ENCODE measurements at places on chromosomes 2 and 18.
A peak's percentile ranks its signal among the peaks of the same experiment; 100 is the strongest.

DNA sequence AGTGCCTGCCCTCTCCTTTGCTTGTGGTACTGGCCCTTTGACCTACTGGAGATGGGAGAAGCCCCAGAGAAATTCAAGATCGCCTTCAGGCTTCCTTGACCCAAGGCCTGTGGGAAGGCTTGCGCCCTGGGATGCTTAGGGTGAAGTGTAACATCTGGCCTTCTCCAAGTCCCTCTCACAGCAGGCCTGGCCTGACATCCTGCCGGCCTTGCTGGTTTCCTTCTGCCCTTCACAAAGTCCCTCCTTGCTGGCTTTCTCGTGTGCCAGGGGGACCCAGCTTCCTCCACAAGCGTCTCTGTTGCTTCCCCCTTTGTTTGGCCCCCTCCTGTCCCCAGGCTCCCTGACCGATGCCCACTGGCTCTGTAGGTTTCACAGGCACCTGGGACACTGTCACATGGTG is 26.4 kb downstream of the TCF7L1 start:
- DNase-seq, result no peak

GRCh38 chr2:30368258-30368657 is 78.8 kb upstream of the LCLAT1 start:
- DNase-seq, result no peak

DNA sequence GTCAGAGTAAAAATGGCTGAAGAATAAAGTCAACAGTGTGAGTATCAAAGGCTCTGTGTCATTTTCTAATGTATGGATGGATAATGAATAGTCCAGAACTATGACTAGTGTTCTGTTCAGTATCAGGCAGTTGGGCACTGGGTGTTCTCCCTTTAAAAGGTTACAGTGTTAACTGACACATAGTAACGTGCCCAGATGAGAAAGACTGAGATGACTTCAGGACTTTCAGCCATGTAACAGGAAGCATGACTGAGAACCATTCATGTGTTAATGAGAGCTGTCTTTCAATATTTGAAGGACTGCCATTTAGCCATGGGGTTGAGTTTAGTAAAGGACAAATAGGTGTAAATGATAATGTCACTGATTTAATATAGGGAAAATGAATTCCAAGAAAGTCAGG is 187.1 kb downstream of the GULP1 start:
- DNase-seq, result no peak

DNA sequence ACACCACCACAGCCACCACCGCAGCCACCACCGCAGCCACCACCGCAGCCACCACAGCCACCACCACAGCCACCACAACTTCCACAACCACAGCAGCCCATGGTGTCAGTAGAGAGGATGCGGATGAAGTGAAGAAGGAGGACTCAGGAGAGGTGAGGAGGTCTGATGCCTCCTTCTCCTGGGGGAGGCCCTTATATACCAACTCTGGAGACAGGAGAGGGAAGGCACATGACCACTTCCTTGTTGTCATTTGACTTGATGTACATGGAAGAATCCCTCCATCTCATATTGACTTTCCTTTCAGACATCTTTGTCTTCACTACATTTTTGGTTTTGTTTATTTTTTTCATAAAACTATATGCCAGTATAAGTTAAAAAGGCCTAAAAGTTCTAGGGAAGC is at the start of gene SCYGR3:
Gene SCYGR3, minus strand, starts transcription at position 101 of the 400 bp plus-strand sequence. Its CDS starts 0 bp downstream, at position 101.
- DNase-seq, result no peak

DNA sequence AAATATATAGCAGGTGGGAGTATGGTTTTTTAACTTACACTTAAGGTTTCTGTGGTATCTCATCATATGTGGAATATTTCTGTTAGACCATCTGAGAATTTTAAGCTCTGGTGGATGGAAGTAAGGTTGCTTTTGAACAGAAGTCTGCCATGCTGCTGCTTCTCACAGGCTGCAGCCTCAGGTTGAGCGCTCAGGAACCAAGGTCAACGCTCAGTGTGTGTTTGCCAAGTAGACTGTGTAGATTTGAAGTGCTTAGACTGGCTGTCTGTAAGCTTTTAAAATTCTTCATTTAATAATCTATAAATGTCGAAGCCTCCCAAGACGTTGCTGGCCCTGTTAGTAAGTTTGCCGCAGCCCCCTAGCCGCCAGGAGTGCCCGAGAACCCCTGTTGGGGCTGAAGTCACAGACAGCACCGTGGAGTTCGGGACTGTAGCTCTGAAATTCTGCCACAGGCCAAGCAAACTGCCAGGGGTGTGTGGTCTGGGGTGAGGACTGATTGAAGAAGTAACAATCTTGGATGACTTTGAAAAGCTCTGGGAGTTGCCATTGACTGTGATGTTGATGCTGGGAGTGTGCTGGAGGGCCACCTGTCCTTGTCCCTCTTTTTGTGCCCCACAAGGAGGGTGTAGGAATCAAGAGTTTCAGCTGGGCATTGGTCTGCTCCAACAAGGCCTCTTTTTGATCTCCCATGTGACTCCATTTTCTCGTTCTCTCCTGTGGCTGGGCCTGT is 26.9 kb downstream of the INPP4A start:
- no peak for DNase-seq

- DNase-seq, result no peak
These were observed 3.1 kb upstream of the GPR17 start for GRCh38 chr2:127642706-127643438.

GRCh38 chr2:225614915-225615314 is 215.4 kb downstream of the NYAP2 start:
- DNase-seq, result no peak

DNA sequence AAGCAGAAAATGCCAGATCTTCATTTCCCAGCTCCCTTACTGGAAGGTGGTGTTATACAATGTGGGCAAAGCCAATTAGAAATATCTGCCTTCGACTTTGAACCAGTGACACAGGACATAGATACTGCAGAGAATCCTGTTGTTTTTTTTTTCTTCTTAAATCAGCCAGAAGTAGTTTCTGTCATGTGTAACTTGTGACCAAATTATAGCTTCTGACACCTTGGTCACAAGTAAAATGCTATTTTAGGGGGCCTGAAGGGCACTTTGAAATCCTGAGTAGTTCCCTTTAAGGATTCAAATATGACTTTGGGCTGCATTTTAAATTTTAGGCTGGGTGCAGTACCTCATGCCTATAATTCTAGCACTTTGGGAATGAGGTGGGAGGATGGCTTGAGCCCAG is 89.0 kb upstream of the TLK1 start:
- DNase-seq, result peak; percentile 20

DNA sequence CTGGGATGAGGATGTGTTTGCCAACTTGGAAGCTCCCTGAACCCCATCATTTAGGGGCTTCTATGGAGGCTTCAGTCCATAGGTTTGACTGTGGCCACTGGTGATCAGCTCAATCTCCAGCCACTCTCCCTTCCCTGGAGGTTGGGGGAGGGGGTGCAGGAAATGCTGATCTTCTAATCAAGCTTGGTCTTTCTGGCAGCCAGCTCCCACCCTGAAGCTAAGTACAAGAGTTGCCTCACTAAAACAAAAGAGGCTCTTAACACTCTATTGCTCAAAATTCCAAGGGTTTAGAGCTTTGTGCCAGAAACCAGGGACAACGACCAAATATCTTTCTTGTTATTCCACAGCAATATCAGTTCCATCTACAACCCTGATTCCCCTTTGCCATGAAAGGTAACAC is 19.4 kb upstream of the MPPE1 start:
- DNase-seq, result no peak

DNA sequence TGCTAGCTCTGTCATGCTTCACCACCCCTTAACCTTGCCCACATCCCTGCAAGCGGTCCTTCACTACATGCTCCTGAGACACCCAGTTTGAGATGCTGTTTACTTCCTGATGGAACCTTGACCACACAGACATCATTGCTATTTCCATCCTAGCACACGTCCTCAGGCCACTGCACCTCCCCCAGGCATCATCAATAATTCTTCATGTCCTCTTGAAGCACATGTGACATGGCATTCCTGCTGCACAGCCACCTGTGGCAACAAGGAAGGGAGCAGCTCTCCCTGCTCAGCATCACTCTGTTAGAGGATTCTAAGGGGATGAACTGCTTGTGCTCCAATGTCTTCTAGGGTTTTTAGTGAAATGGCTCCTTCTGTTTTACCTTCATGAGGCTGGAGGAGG is 26.1 kb upstream of the ST3GAL5 start:
- no peak for DNase-seq

DNA sequence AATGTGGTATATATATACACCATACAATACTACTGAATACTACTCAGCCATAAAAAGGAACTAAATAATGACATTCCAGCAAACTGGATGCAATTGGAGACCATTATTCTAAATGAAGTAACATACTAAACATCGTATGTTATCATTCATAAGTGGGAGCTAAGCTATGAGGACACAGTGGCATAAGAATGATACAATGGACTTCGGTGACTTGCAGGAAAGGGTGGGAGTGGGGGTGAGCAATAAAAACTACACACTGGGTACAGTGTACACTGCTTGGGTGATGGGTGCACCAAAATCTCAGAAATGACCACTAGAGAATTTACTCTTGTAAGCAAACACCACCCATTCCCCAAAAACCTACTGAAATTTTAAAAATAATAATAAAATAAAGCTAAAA is 87.9 kb downstream of the RAB31 start:
- DNase-seq, result peak; percentile 68

DNA sequence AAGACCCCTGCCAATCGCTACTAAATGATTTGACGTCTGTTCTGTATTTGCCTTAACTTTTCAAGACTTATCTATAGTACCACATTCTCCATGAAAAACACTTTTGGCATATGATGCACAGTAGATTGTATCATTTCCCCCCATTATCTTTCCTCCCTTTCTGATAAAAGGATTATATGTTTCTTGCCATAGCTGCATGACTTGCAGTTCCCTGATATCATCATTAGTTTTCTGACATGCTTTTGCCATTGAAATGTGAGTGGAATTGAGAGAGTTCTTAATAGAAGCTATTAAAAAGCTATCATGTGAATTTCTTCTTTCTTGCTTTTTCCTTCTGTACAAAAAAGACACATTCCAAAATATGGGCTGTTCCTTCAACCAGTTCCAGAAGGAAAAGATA is 130.3 kb downstream of the TMEFF2 start:
- DNase-seq, result no peak

DNA sequence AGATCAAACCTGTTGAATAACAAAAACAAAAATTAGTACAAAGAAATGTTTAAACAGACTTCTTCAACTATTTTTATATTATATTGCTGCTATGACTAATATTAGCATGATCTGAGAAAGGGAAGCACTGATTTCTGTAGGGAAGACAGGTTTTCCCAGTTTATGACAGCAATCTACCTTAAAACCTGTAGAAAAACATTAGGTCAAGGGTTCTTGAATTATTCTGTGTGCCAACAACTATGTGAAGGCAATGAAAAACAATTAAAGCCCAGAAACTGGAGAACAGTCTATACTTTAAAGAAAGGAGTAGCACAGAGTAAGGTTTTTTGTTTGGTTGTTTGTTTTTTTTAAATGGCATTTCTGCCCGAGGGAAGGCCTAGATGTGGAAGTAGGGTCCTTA is 23.3 kb downstream of the PUM2 start:
- DNase-seq, result no peak

GRCh38 chr2:27925766-27926472 is 35.4 kb downstream of the BABAM2 start:
- no peak for DNase-seq

DNA sequence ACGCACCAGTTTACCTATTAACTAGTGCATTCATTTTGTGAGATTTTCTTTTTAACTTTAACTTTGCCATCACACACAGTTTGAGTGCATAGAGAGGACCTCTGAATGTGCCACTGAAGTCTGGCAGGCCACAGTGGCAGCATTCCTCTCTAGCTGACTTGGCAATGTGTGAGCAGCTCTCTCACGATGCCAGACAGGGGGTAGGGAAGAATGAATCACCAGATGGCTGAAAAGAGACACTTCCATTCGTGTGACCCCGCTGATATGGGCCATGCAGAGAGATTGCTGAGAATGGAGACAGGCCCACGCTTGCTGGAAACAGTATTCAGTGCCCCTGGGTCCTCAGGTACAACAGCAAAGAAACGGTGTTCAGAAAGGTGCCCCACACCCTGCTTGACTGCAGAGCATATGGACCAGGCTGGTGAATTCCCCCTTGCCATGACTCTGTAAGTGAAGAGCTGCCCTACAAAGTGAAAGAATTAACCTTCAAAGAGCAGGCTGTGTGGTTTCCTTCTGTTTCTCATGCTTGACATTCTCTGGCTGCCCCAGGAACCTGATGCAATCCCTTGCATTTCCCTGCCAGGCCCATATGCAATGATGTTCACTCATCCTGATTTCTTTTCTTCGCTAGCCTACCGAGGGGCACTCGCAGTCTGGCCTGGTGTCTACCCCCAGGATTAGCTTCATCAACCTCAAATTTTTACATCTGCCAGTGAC is 236.1 kb downstream of the CDH20 start:
- DNase-seq, result no peak

GRCh38 chr2:120898496-120898895 is 162.8 kb downstream of the GLI2 start:
- DNase-seq, result no peak

GRCh38 chr18:44719519-44720060 is 38.9 kb downstream of the SETBP1 start:
- DNase-seq, result no peak

DNA sequence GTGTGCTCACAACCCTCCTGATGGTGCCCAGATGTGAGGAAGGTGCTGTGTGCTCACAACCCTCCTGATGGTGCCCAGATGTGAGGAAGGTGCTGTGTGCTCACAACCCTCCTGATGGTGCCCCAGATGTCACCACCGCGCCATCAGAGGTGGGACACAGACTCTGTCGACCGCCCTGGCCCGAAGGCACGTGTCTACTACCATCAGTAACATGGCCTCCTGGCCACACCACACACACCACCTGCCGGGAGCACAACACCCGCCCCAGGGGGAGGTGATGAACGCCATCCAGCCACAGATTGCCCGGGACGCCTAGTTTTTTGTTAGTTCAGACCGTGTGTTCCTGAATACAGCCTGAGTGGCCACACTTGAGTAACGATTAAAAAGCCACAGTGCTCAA is 24.5 kb downstream of the HDAC4 start:
- DNase-seq, result no peak

- DNase-seq, result no peak
These were observed 160.8 kb upstream of the MAPRE2 start for GRCh38 chr18:34880403-34880802.

DNA sequence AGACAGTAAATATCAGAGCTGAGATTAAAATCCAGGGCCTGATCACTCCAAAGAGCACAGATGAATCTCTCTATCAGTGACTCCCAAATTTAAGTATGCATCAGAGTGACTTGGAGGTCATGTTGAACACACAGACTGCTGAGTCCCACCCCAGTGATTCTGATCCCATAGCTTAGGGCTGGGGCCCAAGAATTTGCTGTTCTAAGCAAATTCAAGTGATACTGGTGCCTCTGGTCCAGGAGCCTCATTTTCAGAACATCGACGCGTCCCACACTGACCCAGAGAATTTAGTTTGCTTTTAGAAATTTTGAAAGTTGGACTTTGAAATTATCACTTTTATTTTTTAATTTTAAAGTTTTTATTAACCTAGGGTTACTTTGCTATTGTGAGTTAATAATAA is 72.7 kb upstream of the NETO1 start:
- DNase-seq, result no peak

- DNase-seq, result no peak
These were observed 68.5 kb downstream of the FIGN start for GRCh38 chr2:163667064-163667887.

- no peak for DNase-seq
These were observed 36.7 kb downstream of the DYNC1I2 start for GRCh38 chr2:171723716-171724683.

- DNase-seq, result no peak
These were observed 51.6 kb upstream of the FHL2 start for GRCh38 chr2:105450471-105450870.

- DNase-seq, result no peak
These were observed 399.4 kb upstream of the CELF4 start for GRCh38 chr18:37964885-37965571.

All from suppressor macrophage (primary cell).